Activated CD4-positive, alpha-beta T cell treated with anti-CD3 and anti-CD28 coated beads for 1 hour (primary cell): ENCODE measurements at places on chromosomes 3 and 15.
A peak's percentile ranks its signal among the peaks of the same experiment; 100 is the strongest.

DNA sequence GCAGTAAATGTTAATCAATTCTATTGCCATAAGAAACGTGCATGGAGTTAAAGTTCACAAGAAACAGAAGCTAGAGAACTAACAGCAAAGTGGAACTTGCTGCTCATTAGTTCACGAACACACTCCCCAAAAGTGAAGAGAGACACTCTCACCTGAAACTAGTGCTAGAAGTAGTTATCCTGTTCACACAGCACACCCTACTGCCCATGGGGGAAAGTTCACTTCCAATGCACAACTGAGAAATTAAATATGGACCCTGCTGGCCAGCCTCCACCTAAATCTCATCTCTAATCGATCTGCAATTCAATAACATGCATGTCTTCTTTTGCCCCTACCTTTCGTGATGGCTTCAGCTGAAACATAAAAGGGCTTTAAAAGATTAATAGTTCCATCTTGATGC, 39.4 kb upstream of the FRMD4B start:
- no peak for DNase-seq

GRCh38 chr3:125643172-125643571, 47.9 kb upstream of the OSBPL11 start:
- no peak for DNase-seq

- no peak for DNase-seq
These were observed 303.9 kb upstream of the ALCAM start for GRCh38 chr3:105062853-105063252.

- peak; percentile 23 for DNase-seq
These were observed 825 bp upstream of the RTP3 start for GRCh38 chr3:46496746-46497555.

DNA sequence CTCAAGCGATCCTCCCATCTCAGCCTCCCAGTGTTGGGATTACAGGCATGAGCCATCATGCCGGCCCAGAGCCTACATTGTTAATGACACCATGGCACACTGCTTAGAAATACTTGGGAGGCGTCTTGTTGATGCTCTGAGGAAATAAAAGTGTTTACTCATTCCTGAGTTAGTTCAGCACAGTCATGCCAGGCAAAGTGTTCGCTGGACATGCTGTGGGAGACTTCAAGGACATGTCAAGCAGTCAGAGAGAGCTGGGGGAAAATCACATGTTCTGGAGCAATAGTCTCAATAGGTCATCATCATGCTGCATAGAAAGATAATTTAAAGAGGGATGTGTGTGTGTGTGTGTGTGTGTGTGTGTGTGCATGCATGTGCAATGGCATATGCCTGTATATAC, 37.5 kb downstream of the TTC23 start:
- DNase-seq, result no peak

GRCh38 chr3:194487289-194488054, 670 bp upstream of the ATP13A3 start:
- DNase-seq, result peak; percentile 13

DNA sequence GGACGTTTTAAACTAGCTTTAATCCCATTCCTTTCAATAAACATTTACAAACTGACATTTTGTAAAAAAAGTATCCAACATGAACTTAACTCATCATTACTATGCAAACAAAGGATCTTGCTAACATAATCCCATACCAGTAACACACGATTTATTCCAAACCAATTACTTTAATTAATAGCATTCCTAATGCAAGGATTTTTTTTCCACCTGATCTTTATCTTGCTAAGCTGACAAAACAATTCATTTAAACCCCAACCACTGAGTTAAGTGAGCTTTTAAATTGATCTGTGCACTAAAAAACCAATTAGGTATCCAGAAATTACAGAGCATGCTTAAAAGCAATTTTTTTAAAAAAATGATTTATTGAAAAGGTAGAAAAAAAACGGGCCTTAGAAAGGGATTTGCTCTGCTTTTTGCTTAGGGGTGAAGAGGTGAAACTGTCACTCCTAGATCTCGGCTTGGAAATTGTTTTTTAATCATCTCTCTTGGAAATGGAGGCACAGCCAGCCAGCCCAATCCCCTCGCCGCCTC, 1.2 kb downstream of the SH3BP5 start:
- no peak for DNase-seq

GRCh38 chr15:58918239-58918638, 15.2 kb downstream of the SLTM start:
- DNase-seq, result no peak
